ENCODE measurements at places on chromosomes 1 and 21. TPM values are rescaled to one million over a fixed set of nuclear protein-coding genes. Genes with fewer than 3 reads are reported as not detected.

GRCh38 chr1:227917081-227917950 lies 30.4 kb downstream of the WNT9A start:
- no peak for DNase-seq

The ABL2 gene
- 7.7 TPM for polyA plus RNA-seq

DNA sequence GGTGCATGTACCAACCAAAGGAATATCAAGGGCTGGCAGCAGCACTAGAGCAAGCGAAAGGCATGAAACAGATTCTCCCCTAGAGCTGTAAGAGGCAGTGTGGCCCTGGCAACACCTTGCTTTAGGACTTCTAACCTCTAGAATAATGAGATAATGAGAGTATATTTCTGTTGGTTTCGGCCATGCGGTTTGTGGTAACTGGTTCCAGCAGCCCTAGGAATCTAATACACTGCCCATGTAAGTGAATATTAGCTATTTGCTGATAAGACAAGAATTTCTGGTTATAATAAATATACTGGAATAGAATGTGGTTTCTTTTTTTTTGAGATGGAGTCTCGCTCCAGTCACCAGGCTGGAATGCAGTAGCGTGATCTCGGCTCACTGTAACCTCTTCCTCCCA lies 199.4 kb downstream of the GABPA start:
- DNase-seq = no peak

The P3H1 gene
- polyA plus RNA-seq = 57.1 TPM

DNA sequence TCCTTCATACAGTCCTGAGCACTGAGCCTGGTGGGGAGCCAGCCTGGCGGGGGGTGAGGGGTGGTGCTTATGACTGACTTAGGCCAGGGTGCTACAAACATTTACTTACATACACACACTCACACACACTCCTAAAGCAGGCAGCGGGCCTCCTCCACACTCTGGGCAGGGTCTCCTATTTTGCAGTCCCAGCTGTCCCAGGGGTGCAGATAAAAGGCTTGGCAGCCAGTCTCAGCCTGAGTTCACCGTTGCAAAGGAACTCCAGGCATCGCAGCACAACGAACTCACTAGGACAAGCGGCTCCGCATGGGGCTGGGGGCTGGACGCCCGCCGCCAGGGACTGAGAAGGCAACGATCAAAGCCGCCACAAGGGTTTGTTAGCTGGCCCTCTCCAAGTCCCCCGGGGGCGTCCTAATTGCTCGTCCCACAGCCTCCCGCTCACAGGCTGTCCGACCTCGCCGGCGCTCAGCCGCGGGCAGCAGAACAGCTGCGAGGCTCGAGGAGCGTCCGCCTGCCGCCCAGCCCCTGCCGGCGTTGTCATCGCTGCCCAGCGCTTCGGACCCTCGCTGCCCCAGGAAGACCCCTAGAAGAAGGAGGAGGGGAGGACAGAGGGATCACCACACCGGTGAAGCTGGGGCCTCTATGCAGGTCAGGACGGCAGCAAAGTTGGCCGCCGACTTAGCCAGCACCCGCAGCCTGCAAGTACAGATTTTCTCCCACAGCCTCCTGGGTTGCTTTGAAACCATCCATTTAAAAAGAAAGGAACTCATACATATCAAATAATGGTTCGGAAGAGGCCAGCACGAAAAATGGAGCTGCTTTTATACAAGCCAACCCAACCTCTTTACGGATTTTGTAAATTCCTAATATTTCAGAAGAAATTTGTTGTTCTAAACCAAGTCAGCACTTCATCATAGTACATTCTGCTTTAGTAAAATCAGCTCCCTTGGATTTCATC lies 6.2 kb downstream of the BARHL2 start:
- no peak for DNase-seq

Measured in forelimb muscle (tissue), 1 donor.